ENCODE measurements at places on chromosomes 2 and 18.
A peak's percentile ranks its signal among the peaks of the same experiment; 100 is the strongest.

DNA sequence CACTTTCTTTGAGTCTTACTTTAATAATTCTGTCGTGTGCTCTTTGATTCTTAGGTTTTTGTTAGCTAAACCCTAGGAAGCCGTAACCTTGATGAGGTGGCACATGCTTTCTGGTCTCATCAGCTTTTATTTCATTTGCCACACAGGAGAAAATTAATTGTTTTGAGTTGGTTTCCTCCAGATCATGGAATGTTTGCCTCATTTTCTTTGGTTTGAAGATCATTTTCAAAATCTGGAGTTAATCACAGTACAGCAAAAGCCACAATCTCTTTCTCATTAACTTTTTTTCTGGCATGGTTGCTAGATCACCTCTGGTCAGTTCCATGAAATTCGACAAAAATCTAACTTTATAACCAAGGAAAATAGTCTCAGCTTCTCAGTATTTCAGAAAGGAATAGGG, 182.9 kb downstream of the MYO1B start:
- no peak for DNase-seq

DNA sequence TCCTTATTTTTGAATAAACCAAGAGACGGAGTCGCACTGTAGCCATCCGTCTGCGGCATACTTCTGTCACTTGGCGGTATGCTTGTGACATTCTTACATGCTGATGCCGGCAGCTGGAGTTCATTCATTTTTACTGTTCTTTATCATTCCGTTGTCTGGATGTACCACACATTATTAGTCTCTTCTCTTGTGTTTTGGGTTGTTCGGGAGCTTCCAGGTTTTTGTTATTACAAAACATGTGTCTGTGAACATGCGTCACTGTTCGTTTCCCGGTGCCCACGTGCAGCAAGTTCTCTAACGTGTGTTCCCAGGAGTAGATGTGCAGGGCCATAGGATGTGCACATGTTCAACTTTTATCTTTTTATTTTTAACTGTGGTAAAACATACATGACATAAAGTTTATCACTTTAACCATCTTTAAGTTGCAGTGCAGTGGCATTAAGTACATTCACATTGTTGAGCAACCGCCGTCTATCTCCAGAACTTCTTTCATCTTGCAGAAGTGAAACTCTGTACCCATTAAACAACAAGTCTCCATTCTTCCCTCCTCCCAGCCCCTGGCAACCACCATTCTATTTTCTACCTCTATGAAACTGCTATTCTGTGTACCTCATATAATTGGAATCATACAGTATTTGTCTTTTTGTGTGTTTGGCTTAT, 40.1 kb downstream of the MTCL1 start:
- no peak for DNase-seq

GRCh38 chr2:4693266-4693665, 989.9 kb downstream of the DCDC2C start:
- DNase-seq: peak; percentile 68

DNA sequence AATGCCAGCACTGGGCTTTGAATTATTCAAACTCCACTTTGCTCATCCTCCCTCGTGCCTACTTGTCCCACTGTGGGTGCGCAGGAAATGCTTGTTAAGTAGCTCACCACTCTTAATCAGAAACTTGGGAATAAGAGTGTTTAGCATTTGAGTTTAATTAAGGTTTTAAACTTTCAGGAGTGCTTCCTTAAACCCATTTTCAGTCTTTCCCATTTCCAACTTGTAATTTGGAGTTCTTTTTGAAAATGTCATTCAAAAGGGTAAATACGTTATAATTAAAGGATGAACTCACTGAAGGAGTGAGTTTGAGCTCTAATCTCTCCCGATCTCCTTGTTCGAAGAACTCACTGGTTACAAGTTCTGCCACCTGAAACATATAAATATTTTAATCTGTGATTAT, 276.6 kb downstream of the AGPS start:
- no peak for DNase-seq
